Left lobe of liver (tissue), 2 donors: ENCODE measurements at places on chromosomes 3 and 15.

- DNase-seq = peak; percentile 73
Measured at GRCh38 chr15:92117261-92117731, 263.8 kb downstream of the SLCO3A1 start.

DNA sequence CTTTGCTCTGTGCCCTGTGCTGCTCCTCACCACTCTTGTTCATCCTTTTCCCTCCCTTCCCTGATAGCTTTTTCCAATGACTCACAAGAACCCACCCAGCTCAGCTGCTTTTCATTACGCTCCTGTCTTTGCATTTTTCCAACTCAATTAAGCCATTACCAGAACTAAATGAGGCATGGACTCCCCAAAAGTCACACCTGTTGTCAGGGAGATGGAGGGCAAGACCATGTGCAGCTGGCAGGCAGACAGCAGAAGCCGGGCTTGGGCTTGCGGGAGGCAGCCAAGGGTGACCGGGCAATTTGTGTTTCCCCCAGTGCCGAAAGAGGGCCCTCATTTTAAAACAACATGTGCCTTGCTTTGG, 64.3 kb downstream of the CASR start:
- no peak for DNase-seq

DNA sequence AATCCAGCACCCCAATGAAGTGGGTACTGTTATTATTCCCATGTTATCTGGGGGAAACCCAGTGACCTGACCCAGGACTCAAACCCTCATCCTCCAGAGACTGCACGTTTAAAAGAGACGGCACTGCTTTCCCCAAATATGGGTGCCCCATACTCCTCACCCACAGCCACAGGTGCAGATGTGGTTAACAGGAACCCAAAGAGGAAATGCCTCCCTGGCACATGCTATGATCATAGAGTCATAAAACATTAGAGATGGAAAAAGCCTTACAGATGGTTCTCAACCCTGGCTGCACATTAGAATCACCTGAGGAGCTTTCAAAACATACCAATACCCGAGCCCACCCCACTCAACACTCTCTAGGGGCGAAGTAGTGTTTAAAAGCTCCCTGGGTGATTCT, 111.5 kb downstream of the SEMA5B start:
- DNase-seq = no peak

DNA sequence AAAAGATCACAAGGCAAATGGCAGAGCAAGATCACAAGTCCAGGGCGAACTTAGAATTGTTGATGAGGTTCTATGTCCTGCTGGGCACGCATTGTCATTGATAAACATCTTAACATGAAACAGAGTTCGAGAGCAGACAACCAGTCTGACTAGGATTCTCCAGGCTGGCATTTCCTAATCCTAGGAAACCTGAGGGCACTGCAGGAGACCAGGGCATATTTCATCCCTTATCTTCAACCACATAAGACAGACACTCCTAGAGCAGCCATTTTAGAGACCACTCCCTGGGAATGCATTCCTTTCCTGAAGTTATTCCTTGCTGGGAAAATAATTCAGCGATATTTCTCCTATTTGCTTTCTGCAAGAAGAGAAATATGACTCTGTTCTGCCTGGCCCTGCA, 1199.9 kb downstream of the SI start:
- no peak for DNase-seq

DNA sequence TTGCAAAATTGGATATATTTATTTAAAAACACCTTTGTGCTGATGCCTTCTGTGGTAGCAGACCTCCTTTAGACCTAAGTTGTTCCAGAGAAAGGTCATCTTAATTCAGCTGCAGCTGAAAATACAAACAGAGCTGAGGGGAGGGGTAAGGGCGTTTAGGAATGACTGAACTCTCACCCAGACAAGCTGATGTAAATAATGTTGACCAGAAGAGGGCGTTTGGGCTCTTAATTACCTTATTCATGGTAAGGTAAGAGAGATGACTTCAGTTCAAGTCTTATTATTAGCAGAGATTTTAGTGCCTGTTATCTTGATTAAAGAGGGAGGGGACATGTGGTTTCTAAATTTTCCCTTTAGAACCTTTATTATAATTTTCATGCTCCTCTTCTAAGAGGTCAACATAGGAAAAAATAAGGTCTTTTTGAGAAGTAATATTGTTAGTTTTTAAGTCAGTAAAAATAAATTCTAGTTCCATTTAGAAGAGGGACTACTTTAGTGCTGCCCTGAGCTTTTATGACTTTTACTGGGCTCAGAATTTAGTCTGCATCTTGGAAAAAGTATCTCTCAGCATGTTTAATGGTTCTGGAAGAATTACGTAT, 46.3 kb downstream of the GPR171 start:
- DNase-seq = no peak

- DNase-seq = no peak
Measured at GRCh38 chr3:156885761-156886160, 59.6 kb downstream of the LEKR1 start.

DNA sequence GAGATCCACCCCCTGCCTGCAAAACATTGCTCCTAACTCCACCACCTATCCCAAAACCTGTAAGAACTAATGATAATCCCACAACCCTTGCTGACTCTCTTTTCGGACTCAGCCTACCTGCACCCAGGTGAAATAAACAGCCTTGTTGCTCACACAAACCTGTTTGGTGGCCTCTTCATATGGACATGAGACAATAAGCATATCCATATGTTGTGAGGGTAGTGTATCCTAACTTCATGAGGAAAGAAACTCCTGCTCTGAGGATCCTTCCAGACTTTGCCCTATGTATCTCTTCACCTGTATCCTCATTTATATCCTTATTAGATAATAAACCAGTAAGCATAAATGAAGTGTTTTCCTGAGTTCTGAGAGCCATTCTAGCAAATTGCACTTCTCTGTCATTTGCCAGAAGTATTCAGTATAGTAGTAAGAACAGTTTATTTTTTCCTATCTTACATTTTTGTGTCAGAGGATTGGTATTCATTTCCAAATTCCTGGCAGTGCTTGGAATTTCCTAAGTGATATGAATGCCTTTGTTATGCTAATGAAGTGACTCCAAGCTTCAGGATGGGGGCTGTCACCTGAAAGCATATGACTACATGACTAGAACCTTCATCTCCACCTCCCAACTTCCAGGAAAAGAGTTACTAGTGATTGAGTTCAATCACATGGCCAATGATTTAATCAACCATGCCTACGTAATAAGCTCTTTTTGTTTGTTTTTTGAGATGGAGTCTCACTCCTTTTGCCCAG, 30.2 kb downstream of the TTBK2 start:
- no peak for DNase-seq

GRCh38 chr15:73572296-73572695, 60.9 kb downstream of the NPTN start:
- no peak for DNase-seq

GRCh38 chr3:141625506-141625905, 112.6 kb upstream of the RNF7 start:
- DNase-seq = no peak

GRCh38 chr3:179072100-179072438, 460 bp upstream of the ZMAT3 start:
- DNase-seq = peak; percentile 47

DNA sequence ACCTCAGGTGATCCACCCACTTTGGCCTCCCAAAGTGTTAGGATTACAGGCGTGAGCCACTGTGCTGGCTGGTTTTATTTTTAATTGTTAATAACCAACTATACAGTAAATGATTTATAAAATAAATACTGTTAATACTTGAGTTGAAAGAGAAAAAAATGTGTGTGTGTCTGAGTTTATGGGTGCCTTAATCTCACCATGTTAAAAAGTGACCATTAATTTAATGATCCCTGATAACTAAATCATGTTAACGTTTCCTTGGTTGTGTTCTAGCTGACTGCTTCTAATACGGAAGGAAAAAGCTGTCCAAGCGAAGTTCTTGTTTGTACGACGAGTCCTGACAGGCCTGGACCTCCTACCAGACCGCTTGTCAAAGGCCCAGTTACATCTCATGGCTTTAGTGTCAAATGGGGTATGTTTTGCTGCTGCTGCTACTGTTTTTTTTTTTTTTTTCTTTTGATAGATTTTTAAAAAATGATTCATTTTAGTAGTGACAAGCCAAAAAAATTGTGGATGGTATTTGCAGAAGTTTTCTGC, 113.5 kb downstream of the GHSR start:
- no peak for DNase-seq

DNA sequence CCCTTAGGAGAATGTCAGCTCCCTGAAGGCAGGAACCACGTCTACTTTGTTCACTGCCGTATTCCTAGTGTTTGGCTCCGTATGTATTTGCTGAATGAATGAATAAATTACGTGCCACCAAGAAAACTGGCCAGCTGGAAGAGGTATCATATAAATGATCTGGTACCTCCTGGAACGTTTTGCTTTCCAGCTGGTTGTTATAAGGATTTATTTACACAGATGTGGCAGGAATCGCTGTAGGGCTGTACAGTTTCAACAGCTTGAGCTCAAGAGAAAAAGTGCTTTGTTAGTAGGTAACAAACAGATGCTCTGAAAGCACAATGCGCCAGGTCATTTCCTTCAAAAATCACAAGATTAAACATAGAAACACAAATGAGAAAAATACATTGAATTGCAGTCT, 108.8 kb upstream of the ATP2B2 start:
- no peak for DNase-seq

DNA sequence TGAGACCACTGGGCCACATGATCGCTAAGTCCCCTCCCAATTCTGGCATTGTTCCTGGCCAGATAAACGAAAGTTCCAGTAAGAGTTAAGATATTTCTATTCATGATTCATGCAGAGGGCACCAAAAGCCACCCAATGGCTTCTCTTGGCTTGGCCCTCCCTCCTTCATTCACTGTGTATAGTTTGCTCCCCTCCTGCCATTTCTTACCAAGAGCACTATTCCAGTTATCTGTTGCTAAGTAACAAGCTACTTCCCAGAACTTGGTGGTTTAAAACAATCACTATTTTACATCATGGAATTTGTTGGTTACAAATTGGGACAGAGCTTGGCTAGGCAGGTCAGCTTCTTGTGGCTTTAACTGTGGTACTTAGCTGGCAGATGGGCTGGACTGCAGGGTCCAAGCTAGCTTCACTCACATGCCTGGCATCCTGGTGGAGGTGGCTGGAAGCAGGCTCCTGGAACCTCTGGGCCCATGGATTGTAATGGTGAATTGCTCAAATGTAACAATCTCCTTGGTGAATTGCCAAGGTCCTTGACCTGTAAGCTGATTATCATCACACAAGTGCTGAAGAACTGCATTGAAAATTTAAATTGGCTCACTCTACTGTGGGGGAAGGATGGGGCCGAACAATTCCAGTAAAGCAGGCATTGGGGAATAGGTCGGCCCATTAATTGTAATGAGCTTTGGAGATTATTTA, 16.6 kb downstream of the EAF1 start:
- no peak for DNase-seq

DNA sequence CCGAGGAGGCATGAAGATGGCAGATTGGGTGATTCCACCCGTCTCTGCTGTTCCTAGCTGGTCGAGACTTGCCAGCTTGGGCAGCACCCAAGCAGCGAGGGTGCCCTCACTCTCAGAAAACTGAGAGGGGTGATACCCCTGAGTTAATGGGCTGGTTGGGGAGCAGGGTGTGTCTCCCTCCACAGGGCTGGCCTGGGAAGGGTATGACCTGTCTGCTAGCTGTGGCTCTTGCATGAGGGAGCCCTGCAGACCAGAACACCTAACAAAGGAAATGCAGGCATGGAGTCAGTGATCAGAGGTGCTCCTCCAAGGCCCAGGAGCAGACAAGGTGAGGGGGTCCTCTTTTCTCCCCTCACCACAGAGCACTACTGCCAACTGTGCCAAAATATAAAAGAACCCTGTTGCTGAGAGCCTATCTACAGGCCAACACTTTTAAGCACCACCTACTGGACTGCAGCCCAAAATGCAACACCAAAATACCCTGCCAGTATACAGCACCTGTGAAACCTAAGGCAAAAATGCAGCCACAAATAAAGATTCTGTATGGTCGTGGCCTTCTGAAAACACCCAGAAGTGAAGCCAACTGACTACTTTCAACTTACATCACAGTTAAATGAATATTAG, 35.8 kb upstream of the PPM1L start:
- DNase-seq = no peak

DNA sequence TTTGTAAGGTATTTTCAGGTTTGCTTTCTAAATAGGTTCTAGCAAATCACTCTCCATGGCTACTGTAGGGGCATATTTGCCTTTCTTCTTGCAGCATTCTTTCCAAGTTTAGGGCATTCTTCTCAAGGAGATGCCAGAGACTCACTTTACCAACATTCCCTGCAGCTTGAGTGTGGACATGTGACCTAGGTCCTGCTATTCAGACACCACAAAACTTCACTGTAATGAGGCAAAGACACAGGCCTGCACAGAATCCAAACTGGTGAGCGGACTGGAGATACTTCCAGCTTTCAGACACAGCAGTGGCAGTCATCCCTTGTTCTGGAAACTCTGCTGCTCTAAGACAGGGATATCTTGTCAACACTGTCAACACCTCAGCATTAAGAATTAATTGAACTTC, 146.4 kb upstream of the PFN2 start:
- no peak for DNase-seq

DNA sequence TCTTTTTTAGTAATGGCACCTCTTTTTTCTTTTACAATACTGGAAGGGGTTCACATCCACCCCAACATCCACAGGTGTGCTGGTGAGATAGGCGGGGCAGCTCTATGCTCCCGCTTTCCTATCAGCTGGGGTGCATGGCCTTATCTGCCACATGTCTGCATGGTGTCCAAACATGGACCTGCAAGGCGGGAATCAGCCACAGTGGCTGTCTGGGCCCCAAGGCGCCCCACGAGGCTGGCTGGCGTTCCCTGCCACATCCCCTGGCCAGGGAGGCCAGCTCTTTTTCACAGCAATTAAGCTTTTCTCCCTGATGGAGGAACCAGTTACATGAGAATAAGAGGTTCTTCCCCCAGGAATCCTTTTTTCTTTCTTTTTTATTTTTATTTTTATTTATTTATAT, 30.9 kb upstream of the GOLGA6L2 start:
- no peak for DNase-seq

- no peak for DNase-seq
Measured at GRCh38 chr3:138396752-138397410, 37.5 kb upstream of the ESYT3 start.

GRCh38 chr3:134326760-134327593, 47.3 kb downstream of the AMOTL2 start:
- no peak for DNase-seq

GRCh38 chr3:67018105-67018788, 20.1 kb downstream of the KBTBD8 start:
- no peak for DNase-seq

GRCh38 chr3:77321646-77322045, 281.7 kb downstream of the ROBO2 start:
- no peak for DNase-seq

DNA sequence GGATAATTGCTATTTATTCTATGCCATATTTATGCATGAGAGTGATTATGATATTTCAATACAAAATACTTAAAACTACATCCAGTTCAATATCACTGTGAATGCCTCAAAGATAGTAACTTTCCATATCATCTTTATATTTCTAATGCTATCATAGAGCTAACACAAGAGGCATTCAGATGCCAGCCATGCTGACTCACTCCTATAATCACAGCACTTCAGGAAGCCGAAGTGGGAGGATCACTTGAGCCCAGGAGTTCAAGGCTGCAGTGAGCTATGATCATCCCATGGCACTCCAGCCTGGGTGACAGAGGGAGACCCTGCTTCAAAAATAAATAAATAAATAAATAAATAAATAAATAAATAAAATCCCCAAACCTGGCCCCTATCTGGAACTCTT, 498.7 kb downstream of the EPHA3 start:
- DNase-seq = no peak

- DNase-seq = no peak
Measured at GRCh38 chr3:114093596-114093995, 37.1 kb downstream of the QTRT2 start.
